ENCODE measurements at places on chromosomes 7 and 10. TPM values are rescaled to one million over a fixed set of nuclear protein-coding genes. Genes with fewer than 3 reads are reported as not detected.

DNA sequence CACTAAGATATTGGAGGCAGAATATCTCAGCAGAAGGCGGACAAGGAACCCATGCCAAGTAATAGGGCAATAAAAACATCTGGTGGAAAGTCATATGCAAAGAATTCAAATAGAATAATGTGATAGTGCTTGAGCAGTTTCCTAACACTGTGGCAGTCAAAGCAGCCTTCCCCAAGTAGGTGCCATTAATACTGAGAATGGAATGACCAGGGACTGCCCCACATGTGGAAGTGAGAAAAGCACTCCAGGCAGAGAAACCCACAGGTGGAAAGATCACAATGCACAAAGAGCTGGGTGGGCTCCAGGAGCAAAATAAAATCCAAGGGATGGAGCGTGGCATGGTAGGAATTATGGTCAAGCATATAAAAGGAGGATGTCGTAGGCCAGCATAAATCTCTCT is 64.4 kb upstream of the NME8 start:
- no peak for DNase-seq
- H3K27ac ChIP-seq: no peak overlapping the region
- H3K36me3 ChIP-seq: no peaks in the 10 kb centered on the region
- H3K27me3 ChIP-seq: no peaks in the 10 kb centered on the region
- no peaks in the 10 kb centered on the region for H3K4me1 ChIP-seq
- H3K4me3 ChIP-seq: no peak overlapping the region

GRCh38 chr7:33539198-33539597 is 366.1 kb upstream of the BMPER start:
- H3K36me3 ChIP-seq: no peaks in the 10 kb centered on the region
- no peak for DNase-seq
- H3K27ac ChIP-seq: no peak overlapping the region
- no peaks in the 10 kb centered on the region for H3K4me1 ChIP-seq

DNA sequence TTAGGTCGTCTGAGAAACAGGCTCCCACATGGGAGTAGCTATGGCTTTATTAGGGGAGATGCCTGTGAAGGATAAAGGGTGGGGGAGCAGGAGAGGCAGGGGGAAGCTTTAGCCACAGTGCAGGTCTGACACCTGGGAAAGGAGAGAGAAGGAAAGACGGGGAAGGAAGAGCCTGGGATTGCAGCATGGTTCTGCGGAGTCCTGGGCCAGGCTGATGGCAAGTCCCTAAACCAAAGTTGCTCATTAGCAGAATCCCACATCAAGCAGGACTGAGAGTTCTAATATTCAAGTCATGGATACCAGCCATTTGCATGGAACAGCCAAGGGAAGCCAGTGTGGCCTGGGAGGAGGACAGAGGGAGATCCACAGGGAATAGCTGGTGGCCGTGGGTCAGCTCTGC is 414.8 kb downstream of the RPS24 start:
- no peak for DNase-seq
- no peak overlapping the region for H3K27ac ChIP-seq
- H3K4me3 ChIP-seq: no peak overlapping the region
- H3K36me3 ChIP-seq: no peaks in the 10 kb centered on the region
- peaks cover under 1% of the 10 kb centered on the region for H3K27me3 ChIP-seq

DNA sequence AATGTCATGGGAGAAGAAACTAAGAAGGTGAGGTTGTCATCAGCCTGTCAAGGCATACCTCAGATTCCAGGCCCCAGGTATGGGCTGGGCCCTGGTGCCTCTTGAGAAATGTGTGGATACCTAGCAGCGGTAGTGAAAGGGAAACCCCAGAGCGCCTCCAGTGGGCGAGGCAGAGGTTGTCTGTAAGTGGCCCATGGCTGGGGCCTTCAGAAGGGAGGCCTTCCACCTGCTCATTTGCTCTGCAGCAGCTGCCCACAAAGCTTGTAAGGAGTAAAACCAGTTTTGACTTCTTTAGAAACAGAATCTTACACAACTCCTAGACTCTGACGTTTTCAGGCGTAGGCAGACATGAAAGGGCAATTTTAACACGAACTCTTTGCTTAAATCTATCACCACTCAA is 509.9 kb downstream of the PARD3 start:
- H3K27me3 ChIP-seq: no peaks in the 10 kb centered on the region
- no peaks in the 10 kb centered on the region for H3K36me3 ChIP-seq
- no peak overlapping the region for H3K27ac ChIP-seq
- no peak for DNase-seq
- H3K4me1 ChIP-seq: no peaks in the 10 kb centered on the region

Gene SLC13A1
- not detected for total RNA-seq

Gene EMX2
- total RNA-seq: not detected

Gene SLC26A4
- 0.66 TPM for total RNA-seq

Gene IFIT1B
- not detected for total RNA-seq

- DNase-seq: no peak
- no peaks in the 10 kb centered on the region for H3K27me3 ChIP-seq
- H3K27ac ChIP-seq: no peak overlapping the region
- no peak overlapping the region for H3K4me3 ChIP-seq
- H3K4me1 ChIP-seq: peaks cover 11% of the 10 kb centered on the region
Observed at GRCh38 chr7:102889851-102890250, 22.9 kb upstream of the LRRC17 start.

Gene NEBL
- 16.6 TPM for total RNA-seq

GRCh38 chr7:106057962-106058927 is 53.9 kb downstream of the SYPL1 start:
- peaks cover 19% of the 10 kb centered on the region for H3K4me1 ChIP-seq
- no peak overlapping the region for H3K27ac ChIP-seq
- DNase-seq: no peak
- no peak overlapping the region for H3K4me3 ChIP-seq
- no peaks in the 10 kb centered on the region for H3K27me3 ChIP-seq

GRCh38 chr10:129786216-129786615 is 177.9 kb downstream of the EBF3 start:
- no peak overlapping the region for H3K27ac ChIP-seq

Gene SPDYE5
- total RNA-seq: not detected

- H3K27ac ChIP-seq: peak overlapping the region; percentile 95
- 0 out of 2 replicates have a peak, but pooled peaks cover 2% of the 10 kb centered on the region for H3K36me3 ChIP-seq
- peaks cover 45% of the 10 kb centered on the region for H3K4me1 ChIP-seq
- no peaks in the 10 kb centered on the region for H3K27me3 ChIP-seq
Observed at GRCh38 chr7:5596046-5596895, 172.6 kb upstream of the TNRC18 start.

GRCh38 chr10:70212277-70212676 is 21.0 kb downstream of the PPA1 start:
- no peaks in the 10 kb centered on the region for H3K4me1 ChIP-seq
- H3K4me3 ChIP-seq: no peak overlapping the region
- no peak overlapping the region for H3K27ac ChIP-seq
- DNase-seq: no peak

Gene UNCX
- total RNA-seq: not detected

DNA sequence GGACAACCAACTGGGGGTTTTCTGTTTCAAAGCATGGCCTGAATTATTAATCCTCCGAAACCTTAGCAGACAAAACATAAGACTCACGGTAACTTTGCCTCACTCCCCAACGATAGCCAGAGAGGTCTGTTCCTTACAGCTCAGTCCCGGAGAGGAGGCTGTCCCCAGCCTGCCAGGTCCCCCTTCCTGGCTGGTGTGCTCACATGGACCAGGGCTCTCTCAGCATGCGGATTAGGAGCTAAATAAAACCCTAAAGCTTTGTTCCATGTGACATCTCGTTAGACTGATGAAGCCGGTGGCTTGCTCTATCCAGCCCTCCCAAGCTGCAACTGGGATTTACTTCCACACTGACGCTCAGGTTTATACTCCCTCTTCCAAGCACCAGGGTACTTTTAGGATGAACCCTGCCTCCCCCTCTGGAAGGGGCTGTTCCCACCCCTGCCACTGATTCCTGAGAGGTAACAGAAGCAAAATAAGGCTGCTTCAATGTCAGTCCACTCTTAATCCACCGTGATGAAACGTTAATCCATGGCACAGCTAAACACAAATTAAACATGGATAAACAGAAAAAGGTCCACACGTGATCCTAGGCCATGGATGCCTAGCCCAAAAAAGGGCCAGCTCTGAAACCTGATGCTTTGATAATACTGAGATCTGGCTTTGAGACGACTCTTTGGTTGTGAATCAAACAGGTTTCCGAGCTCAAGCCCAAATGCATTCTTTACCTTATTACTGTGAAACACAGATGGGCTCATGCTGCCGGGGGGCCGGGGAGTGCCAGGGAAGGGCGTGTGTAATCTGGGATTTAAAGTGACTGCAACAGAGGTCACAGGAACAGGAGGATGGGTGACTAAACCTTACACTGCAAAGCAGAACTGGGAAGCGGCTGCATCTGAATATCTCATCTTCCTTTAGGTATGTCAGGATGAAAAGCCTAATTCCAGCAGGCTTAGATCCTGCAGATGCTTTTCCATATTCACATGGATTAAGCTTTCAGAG is 86.2 kb downstream of the ZRANB1 start:
- H3K4me1 ChIP-seq: no peaks in the 10 kb centered on the region
- H3K36me3 ChIP-seq: peaks cover 3% of the 10 kb centered on the region

- H3K27me3 ChIP-seq: no peaks in the 10 kb centered on the region
- H3K27ac ChIP-seq: no peak overlapping the region
- peaks cover 11% of the 10 kb centered on the region for H3K4me1 ChIP-seq
- no peak for DNase-seq
Observed at GRCh38 chr10:110898391-110898790, 20.6 kb downstream of the BBIP1 start.

GRCh38 chr10:22719406-22720042 is 5.1 kb upstream of the PIP4K2A start:
- no peaks in the 10 kb centered on the region for H3K27me3 ChIP-seq
- 0 out of 2 replicates have a peak, but pooled peaks cover 4% of the 10 kb centered on the region for H3K4me1 ChIP-seq
- no peaks in the 10 kb centered on the region for H3K36me3 ChIP-seq

GRCh38 chr10:102804382-102805055 is 32.7 kb downstream of the CYP17A1 start:
- no peaks in the 10 kb centered on the region for H3K36me3 ChIP-seq
- DNase-seq: no peak
- H3K27ac ChIP-seq: no peak overlapping the region
- no peaks in the 10 kb centered on the region for H3K27me3 ChIP-seq
- no peaks in the 10 kb centered on the region for H3K4me1 ChIP-seq

DNA sequence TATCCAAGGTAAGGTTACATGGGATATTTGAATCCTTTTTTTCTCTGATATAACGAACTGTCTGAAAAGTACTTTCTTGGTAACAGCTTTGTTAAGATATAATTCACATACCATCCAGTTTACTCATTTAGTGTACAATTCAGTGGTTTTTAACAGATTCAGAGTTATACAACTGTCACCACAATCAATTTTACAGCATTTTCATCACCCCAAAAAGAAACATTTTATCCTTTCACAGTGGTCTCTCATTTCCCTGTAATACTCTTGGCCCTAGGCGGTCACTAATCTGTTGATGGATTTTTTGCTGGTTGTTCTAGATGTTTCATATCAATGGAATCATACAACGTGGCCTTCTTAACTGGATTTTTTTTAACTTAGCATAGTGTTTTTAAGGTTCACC is 91.6 kb downstream of the GLCCI1 start:
- no peak overlapping the region for H3K4me3 ChIP-seq
- no peaks in the 10 kb centered on the region for H3K4me1 ChIP-seq
- no peak overlapping the region for H3K27ac ChIP-seq

DNA sequence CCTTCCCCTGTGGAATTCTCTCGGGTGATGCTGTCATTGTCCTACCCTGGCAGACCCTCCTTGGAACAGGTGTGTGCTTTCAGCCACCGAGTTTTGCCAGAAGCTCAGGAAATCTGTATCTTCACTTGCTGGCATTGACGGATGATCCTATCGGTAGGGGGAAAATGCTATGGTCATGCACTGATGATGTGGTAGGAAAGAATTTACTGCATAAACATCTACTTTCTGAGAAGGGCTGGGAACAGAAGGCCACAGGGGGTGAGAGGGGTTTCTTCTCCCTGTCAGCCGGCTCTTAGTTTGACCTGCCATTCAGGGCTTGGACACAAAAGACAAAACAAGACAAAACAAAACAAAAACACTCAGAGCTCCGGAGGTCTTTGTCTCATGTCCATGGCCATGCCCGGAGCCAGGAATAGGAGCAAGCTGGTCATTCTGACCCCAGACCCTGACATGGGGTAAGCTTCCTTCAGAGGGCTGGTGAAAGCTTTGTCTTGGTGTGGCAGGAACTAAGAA is 43.6 kb upstream of the CARD11 start:
- no peaks in the 10 kb centered on the region for H3K36me3 ChIP-seq
- DNase-seq: no peak
- 0 out of 2 replicates have a peak, but pooled peaks cover 8% of the 10 kb centered on the region for H3K27me3 ChIP-seq
- no peak overlapping the region for H3K27ac ChIP-seq
- no peak overlapping the region for H3K4me3 ChIP-seq

Gene MIOS
- 25.8 TPM for total RNA-seq

Gene TECTB
- 0.07 TPM for total RNA-seq

DNA sequence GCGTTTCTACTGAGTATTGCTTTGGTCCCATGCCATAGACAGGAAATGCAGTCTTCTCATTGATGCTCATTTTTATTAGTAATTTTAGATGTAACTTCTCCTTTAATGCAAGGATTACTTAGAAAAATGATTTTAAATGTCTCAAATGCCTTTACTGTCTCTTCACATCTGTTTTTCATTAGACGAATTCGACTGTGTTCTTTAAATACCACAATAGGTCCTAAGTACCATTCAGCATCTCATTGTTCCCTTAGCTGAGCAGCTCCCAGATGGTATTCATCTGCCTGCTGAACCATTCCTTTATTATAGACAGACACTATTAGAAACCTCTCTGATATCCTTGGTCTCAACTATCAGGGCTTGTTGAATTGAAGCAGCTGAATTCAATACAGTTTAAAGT is 113.6 kb downstream of the LSMEM1 start:
- no peaks in the 10 kb centered on the region for H3K4me1 ChIP-seq
- DNase-seq: no peak
- no peak overlapping the region for H3K4me3 ChIP-seq
- no peaks in the 10 kb centered on the region for H3K36me3 ChIP-seq
- H3K27me3 ChIP-seq: no peaks in the 10 kb centered on the region

- H3K4me3 ChIP-seq: no peak overlapping the region
- no peaks in the 10 kb centered on the region for H3K27me3 ChIP-seq
- peaks cover 20% of the 10 kb centered on the region for H3K4me1 ChIP-seq
- H3K36me3 ChIP-seq: no peaks in the 10 kb centered on the region
Observed at GRCh38 chr10:127142136-127142535, 54.3 kb downstream of the INSYN2A start.

Gene FAM204A
- 79.5 TPM for total RNA-seq

- no peaks in the 10 kb centered on the region for H3K27me3 ChIP-seq
- H3K4me1 ChIP-seq: no peaks in the 10 kb centered on the region
- DNase-seq: no peak
- no peak overlapping the region for H3K27ac ChIP-seq
Observed at GRCh38 chr7:53351681-53352080, 316.2 kb downstream of the POM121L12 start.

DNA sequence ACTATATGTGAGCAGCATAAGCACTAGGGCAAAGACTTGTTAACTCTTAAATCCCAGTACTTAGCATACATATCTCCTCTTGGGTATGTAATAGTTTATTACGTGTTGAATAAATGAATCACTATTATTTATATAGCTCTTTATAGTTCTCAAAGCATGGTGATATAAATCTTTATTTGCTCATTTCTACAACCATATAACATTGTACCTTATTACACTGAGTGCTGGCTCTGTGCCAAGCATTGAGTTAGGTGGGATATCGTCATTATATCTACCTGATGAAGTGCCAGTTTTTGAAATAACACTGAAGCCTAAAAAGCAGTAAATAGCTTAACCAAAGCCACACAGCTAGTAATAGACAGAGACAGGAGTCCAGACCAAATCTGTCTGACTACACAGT is 27.9 kb downstream of the AHR start:
- no peak for DNase-seq
- H3K4me3 ChIP-seq: no peak overlapping the region
- H3K27me3 ChIP-seq: no peaks in the 10 kb centered on the region

Gene CYP3A7
- total RNA-seq: not detected

- H3K4me3 ChIP-seq: no peak overlapping the region
- H3K4me1 ChIP-seq: no peaks in the 10 kb centered on the region
- H3K27me3 ChIP-seq: no peaks in the 10 kb centered on the region
- no peak overlapping the region for H3K27ac ChIP-seq
Observed at GRCh38 chr10:18737236-18737635, 78.0 kb downstream of the ARL5B start.

Gene WASHC2A
- total RNA-seq: 19.2 TPM

Data from HCT116 (cell line).